Heart left ventricle (tissue), 16 donors: ENCODE measurements at places on chromosomes 16 and 17. TPM values are rescaled to one million over a fixed set of nuclear protein-coding genes. Genes with fewer than 3 reads are reported as not detected.

- no peaks in the 10 kb centered on the region for H3K4me1 ChIP-seq
- no peak overlapping the region for H3K27ac ChIP-seq
- no peak overlapping the region for H3K4me3 ChIP-seq
- DNase-seq: peak; percentile 71
- H3K27me3 ChIP-seq: no peaks in the 10 kb centered on the region
Observed at GRCh38 chr17:32319548-32319905, 22.4 kb downstream of the C17orf75 start.

- no peak for DNase-seq
- H3K4me1 ChIP-seq: no peaks in the 10 kb centered on the region
- H3K36me3 ChIP-seq: no peaks in the 10 kb centered on the region
Observed at GRCh38 chr16:29744541-29745101, 1.2 kb downstream of the C16orf54 start.

- H3K4me1 ChIP-seq: no peaks in the 10 kb centered on the region
- H3K36me3 ChIP-seq: no peaks in the 10 kb centered on the region
- H3K27me3 ChIP-seq: no peaks in the 10 kb centered on the region
- H3K4me3 ChIP-seq: no peak overlapping the region
Observed at GRCh38 chr17:58969156-58969555, 137.5 kb downstream of the TRIM37 start.

- DNase-seq: no peak
- H3K27ac ChIP-seq: no peak overlapping the region
- H3K36me3 ChIP-seq: no peaks in the 10 kb centered on the region
- no peaks in the 10 kb centered on the region for H3K27me3 ChIP-seq
Observed at GRCh38 chr17:33511670-33512069, 218.6 kb upstream of the ASIC2 start.

DNA sequence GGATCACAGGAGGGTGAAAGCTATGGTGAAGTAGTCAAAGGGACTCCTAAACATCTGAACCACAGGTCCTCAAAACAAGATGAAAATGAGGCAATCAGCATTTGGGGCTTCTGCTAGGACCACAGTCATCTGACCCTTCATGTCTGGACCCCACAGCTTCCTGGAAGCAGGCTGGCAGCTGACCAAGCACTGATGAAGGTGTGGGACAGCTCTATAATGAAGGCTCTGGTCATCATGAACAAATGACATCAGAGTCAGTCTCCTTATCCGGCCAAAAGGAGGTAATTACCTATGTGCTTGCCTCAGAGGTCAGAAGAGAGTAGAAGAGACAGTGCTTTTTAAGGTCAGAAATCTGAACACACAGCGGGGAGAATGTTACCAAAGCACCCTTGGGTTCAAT, 101.2 kb upstream of the GNAO1 start:
- no peak overlapping the region for H3K4me3 ChIP-seq
- no peak for DNase-seq
- H3K36me3 ChIP-seq: no peaks in the 10 kb centered on the region
- H3K27me3 ChIP-seq: no peaks in the 10 kb centered on the region
- H3K4me1 ChIP-seq: no peaks in the 10 kb centered on the region
- no peak overlapping the region for H3K27ac ChIP-seq

DNA sequence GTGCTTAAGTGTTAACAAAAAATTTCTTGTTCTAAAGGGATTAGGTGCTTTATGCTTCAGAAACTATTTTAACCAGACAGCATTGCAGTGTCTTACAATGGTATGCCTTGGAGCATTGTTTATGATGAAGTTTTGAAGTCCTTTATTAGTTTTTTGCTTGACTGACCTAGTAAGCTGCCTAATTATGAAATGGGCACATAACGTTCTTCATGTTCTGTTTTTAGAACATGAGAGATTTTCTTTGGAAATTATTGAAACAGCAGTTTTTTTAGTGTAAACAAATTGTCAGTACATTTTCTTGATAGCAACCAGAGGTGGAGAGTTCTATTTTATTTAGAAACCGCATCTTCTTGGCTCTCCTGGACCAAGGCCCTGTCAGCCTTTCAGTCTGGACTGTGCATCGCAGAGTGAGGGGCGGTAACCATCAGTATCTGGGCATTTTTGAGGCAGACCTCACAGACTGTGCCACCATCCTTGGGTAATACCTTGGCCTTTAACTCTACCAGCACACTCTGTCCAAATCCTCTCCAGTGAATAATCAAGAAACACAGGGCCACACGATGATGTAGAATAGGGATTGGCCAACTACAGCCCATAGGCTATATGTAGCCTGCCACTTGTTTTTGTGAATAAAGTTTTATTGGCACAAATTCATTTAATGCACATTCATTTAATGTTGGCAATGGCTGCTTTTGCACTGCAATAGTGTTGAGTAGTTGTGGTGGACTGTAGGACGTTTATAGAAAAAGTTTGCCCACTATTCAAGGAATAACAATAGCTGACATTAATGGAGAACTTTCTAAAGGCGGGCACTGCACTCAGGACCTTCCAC, 81.1 kb downstream of the VPS35L start:
- H3K36me3 ChIP-seq: peaks cover 55% of the 10 kb centered on the region
- H3K4me1 ChIP-seq: peaks cover 8% of the 10 kb centered on the region
- no peak overlapping the region for H3K4me3 ChIP-seq

DNA sequence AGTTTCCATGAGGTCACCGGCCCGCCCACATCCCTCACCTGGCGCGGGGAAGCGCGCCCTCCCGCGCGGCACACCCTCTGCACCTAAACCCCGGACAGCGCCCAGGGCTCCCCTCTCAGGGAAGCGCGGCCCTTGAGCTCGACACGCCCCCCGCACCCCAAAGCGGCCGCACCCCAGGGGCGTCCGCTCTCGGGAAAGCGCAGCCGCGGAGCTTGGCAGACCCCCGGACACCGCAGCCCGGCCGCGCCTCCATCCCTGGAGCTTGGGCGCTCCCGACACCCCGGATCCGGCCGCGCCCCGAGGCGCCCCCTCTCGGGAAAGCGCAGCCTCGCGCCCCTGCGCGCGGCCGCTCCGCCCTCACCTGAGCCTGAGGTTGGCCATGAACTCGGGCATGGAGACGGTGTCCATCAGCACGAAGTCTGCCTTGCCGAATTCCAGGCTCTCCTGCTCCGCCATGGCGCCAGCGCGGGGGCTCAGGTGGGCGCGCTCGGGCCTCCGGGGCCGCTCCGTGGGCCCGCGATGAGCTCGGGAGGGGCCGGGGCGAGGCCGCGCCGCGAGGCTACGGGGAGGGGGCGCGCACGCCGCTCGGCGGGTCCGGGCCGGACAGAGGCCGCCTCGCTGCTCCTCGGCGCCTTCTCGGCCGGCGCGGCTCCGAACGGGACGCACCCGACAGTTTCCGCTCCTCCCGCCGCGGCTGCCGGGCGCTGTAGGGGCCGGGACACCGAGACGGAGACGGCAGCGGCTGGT, at the start of gene MYO1D:
TSS of gene MYO1D (minus strand) at position 708 of the 747 bp plus-strand sequence. CDS start at position 456, 252 bp downstream.
- H3K27me3 ChIP-seq: peaks cover 5% of the 10 kb centered on the region
- peak within 1 kb of the TSS; percentile 89 for H3K4me3 ChIP-seq
- H3K36me3 ChIP-seq: no peaks in the 10 kb centered on the region
- H3K27ac ChIP-seq: peak within 1 kb of the TSS; percentile 90

GRCh38 chr17:14717859-14718258, 417.0 kb downstream of the HS3ST3B1 start:
- no peak overlapping the region for H3K4me3 ChIP-seq
- H3K4me1 ChIP-seq: no peaks in the 10 kb centered on the region
- no peak for DNase-seq
- H3K27ac ChIP-seq: no peak overlapping the region
- no peaks in the 10 kb centered on the region for H3K36me3 ChIP-seq
- no peaks in the 10 kb centered on the region for H3K27me3 ChIP-seq

DNA sequence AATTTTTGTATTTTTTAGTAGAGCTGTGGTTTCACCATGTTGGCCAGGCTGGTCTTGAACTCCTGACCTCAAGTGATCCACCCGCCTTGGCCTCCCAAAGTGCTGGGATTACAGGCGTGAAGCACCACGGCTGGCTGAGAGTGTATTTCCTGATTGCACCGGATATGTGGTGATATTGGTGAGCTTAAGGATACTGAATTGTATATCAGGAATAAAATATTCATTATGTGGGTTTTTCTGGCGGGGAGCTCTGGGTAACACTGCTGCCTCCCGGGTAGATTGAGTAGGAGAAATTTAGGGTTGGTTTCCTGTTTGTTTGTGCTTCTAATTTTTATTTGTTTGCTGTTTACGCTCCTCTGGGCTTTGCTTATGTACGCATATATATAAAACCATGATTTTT, 7.7 kb upstream of the TMEM98 start:
- DNase-seq: no peak
- H3K27ac ChIP-seq: no peak overlapping the region
- H3K27me3 ChIP-seq: no peaks in the 10 kb centered on the region
- H3K4me1 ChIP-seq: no peaks in the 10 kb centered on the region

GRCh38 chr16:63578791-63579190, 1542.6 kb upstream of the CDH8 start:
- H3K27ac ChIP-seq: no peak overlapping the region
- peaks cover 5% of the 10 kb centered on the region for H3K4me1 ChIP-seq
- no peak for DNase-seq
- no peaks in the 10 kb centered on the region for H3K36me3 ChIP-seq
- H3K4me3 ChIP-seq: no peak overlapping the region

Gene GLIS2
- total RNA-seq: 23.4 TPM

Gene EVPL
- 0.05 TPM for total RNA-seq

Gene CNTROB
- 13.8 TPM for total RNA-seq

Gene C16orf54
- 0.51 TPM for total RNA-seq
